ENCODE measurements at places on chromosomes 1 and 21.

- no peak for DNase-seq
Measured at GRCh38 chr1:197521118-197521739, 253.2 kb downstream of the CRB1 start.

DNA sequence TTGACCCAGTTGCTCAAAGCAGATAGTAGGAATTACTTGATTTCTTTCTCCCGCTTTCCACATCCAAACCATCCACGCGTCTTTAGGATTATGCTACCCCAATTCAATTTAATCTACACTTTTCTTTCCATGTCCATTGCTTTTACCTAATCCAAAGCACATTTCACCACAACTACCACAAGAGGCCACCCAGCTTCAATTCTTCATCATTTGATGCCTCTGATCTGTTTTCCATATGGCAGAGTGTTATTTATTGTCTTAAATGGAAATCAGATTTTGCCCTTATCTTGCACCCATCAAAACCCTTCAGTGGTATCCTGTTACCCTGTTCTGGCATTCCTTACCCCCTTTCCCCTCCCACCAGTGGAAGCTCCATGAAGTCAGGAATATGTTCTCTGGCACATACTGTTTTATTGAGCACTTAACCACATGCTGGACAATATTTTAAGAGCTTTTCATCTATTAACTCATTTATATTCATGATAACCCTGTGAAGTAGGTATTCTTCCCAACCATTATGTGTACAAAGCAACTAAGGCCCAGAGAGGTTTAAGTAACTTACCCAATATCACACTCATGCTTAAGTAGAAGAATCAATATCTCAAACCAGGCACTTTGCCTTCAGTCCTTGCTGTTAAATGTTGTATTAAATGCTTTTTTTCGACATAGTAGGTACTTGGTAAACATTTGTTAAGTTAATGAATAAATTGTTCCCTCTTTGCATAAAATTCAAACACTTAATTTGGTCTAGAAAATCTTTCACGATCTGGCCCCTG is 34.6 kb downstream of the CLIC4 start:
- no peak for DNase-seq

DNA sequence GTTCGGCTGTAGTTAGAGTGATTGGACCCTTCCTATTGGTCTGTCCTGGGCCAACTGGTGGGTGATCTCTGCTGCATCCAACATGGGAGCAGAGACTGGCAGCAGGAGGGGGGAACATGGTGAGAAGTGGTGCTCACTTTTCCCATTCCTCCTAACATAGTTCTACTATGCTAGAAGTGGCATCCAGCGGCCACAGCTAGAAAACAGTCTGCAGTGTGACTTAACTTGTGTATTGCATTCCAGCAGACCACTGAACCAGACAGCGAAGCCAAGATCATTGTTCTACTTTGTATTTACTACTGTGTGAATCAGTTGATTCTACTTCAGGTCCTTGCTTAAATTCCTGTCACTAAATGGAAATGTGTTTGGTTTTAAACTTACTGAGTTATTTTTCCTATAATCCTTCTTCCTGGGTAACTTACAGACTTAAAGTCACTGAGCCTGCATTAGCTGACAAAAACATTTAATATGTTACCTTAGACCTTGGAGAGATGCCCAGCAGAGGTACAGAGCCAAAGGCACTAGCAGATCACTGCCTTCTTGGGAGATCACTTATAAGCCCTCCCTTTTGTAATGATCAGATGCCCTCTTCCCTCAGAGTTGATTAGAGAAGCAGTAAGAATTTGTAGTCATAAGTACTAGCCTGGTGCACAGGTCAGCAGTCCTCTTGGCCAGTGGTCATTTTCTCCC is 8.2 kb downstream of the FABP3 start:
- no peak for DNase-seq

- DNase-seq: no peak
Measured at GRCh38 chr1:31891280-31891679, 46.9 kb downstream of the PTP4A2 start.

DNA sequence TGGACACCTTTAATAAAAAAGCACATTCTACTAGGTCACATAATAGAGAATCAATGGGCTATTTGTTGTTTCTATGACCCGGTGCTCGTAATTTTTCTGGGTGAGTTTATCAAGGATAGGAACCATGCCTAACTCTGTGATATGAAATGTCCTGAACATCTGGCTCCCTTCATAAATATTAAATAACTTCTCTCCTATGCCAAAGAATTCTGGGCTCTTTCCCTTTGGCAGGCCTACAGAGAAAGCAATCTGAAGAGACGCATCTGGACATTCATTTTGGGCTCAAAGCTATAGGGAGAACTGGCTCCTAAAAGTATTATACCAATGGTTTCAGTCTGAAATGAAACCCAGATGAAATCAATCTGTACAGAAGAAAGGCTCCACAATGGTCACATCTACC is 38.8 kb upstream of the ANGPTL7 start:
- DNase-seq: no peak

GRCh38 chr1:173603056-173603591 is at the start of gene SLC9C2:
Gene SLC9C2, minus strand, starts transcription at chr1:173603072. Its CDS starts 1,296 bp downstream, at chr1:173601776.
- no peak for DNase-seq

GRCh38 chr1:164907666-164908065 is 348.7 kb downstream of the PBX1 start:
- no peak for DNase-seq

DNA sequence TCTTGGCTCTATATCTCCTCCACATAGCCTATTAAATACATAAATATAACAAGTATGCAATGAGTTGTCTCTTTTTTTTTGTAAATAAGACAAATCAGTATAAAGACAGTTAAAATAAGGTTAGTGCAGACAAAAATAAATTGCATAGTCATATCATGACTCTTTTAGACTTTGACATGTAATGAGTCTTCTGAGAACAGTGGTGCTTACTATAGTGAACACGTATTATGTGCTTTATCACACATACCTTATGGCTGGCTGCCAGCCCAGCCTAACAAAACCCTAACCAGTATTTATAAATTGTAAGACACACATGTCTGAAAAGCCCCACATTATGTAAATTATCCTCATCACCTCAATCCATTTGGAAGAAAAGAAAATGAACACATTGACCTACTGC is 29.1 kb upstream of the F13B start:
- no peak for DNase-seq

DNA sequence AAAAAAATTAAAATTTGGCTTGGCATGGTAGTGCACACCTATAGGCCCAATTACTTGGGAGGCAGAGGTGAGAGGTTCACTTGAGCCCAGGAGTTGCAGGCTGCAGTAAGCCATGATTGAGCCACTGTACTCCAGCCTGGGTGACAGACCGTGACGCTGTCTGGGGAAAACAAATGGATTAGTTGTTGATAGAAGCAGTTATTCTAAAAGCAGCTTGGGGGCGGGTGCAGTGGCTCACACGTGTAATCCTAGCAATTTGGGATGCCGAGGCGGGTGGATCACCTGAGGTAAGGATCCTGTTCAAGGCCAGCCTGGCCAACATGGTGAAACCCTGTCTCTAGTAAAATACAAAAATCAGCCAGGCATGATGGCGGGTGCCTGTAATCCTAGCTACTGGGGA is 40.3 kb downstream of the KIF1B start:
- no peak for DNase-seq

DNA sequence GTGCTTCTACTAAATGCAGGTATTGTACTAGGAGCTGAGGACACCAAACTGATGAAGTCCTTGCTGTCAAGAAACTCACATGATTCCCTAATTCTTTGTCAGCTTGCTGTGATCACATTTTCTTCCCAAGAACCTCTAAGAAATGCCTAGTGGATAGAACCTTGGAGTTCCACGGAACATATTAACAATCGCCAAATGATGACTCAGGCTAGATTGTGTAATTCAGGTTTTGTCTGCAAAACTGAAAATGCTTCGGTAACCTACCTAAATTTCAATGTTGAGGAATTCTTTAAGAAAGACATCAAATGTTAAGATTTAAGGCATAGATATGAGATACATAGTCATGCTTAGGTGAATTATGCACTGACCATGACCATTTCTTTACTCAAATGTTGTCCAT is 1.7 kb upstream of the GADD45A start:
- DNase-seq: no peak

Measured in AG09319 (cell line).